Hematopoietic multipotent progenitor cell treated with erythropoietin and hydrocortisone succinate and interleukin-3 and kit ligand, for 8 days (in vitro differentiated cells): ENCODE measurements at places on chromosomes 4 and X.

DNA sequence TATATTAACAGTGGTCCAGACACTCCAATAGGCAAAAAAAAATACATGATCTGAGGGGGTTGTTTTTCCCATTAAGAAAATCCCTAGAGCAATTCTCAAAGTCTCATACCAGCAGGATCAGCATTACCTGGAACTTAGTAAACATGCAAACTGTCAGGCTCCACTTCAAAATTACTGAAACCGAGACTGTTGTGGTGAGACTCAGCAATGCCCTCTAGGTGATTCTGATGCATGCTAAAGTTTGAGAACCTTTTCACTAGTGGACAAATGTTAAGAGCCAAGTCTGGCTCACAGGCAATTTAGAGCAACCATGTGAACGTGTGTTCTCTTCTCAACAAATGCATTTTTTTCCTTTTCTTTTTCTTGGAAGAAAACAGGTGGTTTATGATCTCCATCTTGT lies 30.2 kb downstream of the NEK1 start:
- DNase-seq, result no peak

DNA sequence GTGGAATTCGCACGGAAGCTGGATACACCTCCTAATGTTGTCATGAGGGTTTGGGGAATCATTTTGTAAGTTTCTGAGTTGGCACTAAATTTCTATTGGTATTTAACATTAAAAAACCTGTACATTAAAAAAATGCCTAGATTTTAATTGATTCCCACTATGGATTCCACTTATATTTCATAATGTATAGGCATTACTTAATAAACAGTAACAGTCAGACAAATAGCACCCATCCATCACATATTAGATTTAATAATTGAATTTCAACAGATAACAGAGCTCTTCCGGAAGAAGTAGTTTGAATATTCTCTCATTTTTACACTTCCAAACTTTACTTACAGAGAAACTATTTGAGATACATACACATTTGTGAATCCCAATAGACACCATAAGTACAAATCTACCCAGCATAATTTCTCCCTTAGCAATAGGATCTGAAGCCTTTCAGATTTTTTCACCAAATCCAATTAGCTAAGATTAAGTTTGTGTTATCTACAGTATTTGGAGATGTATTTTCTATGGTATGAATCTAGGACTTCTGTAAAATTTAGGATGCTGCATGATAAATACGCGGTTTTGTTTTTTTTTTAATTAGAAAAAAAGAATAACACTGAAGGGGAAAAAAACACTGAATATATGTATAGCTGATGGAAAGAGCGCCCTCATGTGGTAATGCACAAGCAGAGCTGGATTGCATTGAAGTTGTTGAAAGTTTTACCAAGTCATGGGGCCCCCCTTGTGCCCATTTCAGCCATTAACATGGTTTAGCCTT lies 12.2 kb upstream of the ODAM start:
- DNase-seq, result peak; percentile 60

DNA sequence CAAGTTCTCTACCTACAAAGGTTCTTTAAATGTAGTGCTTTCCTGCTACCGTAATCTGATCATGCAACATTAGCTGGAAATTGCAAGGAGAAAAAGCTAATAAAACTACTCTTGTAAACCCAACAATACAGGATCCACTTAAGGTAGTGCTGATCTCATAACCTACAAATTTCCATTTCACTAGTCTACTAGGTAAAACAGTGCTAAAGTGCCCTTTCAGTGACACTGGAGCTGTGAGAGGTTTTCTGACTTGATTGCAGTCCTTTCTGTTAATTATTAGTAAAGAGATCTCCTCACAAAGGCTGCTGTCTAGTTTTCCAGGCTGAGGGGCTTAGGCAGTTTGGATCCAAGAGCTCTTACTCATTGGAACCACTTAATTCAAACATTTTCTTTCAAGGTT lies 1118.7 kb downstream of the SH3BGRL start:
- DNase-seq, result no peak

GRCh38 chr4:153909672-153910071 lies 120.8 kb upstream of the SFRP2 start:
- no peak for DNase-seq

DNA sequence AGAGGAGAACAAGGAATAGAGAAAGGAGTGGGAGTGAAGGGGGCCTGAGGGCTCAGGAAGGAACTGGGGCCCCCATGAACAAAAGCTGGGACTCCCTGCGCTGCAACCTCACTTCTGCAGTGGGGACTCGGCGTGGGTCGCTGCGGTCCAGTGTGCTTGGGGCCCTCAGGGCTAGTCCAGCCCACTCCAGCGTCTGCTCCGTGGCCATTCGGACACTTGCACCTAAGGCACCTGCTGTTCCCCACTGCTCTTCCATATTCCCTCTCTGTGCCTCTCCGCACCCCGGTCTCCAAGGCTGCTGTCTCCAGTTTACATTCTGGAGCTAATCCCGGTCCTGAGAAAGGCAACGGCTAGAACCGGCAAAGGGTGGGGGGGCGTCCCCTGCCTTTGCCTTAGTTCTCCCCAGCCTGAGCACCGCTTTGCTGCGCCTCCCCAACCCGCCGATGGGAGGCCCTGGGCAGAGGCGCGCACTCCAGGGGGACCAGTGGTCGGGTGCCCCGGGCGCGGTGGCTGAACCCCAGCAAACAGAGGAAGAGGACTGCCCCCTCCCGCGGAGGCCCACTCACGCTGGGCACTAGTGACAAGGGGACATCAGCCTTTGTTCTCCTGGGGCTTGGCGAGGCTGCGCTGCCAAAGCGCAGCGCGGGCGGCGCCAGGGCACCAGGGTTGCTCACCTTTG lies 327.7 kb upstream of the F9 start:
- DNase-seq, result no peak

DNA sequence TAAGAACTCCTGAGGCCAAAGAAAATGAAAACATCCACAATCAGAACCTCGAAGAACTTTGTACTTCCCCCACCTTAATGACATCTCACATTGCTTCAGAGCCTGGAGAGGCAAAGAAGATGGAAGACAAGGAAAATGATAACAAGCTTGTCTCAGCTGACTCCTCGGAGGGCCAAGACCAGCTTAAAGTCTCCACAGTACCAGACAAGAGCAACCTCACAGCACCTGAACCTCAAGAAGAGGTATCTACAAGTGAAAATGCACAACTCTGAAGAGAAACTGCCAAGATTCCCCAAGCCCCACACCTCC lies 97.5 kb downstream of the HNRNPD start:
- no peak for DNase-seq

DNA sequence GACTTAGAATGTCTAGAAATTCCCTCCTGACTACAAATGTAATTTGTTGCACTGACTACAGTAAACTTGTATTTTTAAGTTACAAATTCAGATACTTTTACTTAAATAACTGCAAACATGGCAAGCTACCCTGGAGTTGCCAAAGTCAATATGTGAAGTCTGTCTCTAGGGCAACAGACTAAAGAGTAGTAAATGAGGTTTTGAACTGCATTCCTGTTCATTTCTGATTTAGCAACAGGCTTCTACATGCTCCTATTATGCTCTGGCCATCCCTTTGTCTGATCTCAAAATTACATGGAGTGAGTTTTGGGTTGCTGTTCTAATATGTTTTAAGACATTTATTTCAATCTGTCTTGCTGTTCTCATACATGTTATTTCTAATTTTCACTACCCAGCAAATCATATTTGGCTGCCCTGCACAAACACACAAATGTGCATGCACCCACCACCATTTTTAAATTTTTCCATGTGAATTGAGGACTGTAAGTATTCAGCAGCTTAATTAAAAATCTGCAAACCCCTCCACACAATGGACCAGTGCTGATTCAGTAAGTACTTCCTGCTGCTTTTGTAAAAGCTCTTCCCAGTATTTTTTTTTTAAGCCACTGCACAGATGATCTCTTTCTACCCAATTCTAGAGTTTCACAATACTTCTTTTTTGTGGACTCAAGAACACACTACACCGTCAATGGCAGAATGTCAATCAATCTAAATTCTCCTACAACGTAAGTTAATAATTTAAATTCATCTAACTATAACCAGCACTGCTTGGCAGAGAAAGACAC lies 26.7 kb downstream of the SH3RF1 start:
- no peak for DNase-seq

GRCh38 chr4:182133033-182133432 lies 110.2 kb upstream of the TENM3 start:
- DNase-seq, result no peak
